GM04504 (cell line): ENCODE measurements at places on chromosomes 7 and 10.
A peak's percentile ranks its signal among the peaks of the same experiment; 100 is the strongest.

- DNase-seq, result peak; percentile 10
These were observed 271.7 kb downstream of the TRIL start for GRCh38 chr7:28686418-28686800.

- DNase-seq, result no peak
These were observed 3.6 kb downstream of the TEX47 start for GRCh38 chr7:88791891-88792290.

- DNase-seq, result no peak
These were observed 60.6 kb upstream of the VKORC1L1 start for GRCh38 chr7:65812281-65812680.

GRCh38 chr10:82221601-82222149 lies 346.7 kb downstream of the NRG3 start:
- no peak for DNase-seq

DNA sequence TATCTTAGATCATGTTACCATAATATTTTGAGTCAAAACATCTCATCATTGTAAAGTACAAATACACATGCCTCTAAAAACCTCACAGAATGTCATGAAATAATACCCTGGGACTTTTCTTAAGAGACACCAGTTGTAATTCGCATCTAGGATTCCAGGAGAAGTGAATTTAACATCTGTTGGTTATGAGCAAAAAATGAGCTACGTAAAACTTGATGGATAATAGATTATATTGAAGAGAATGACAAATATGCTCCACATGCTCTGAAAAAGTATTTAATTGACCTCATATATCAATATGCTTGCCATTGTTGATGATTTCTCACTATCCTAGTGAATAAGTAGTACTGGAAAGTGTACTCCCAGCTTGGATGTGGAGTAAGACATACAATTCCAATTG lies 227.0 kb downstream of the BBS9 start:
- no peak for DNase-seq

DNA sequence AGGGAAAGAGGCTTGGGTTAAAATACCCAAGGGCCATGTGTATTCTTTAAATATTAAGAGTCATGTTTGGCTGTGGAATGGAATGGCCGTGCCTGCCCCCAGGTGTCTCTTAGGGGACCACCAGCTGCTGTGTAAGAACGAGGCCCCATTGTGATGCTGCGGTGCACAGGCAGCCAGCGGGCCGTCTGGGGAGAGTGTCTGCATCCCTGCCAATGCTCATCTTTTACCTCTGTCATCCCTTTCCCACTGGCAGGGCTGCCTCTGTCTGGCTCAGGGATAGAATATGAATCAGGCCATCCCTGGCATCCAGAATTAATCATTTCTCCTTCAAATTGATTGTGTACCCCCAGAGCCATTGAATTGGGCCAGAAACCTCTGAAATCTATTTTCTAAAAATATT lies 137.8 kb upstream of the GALNT17 start:
- DNase-seq, result no peak

DNA sequence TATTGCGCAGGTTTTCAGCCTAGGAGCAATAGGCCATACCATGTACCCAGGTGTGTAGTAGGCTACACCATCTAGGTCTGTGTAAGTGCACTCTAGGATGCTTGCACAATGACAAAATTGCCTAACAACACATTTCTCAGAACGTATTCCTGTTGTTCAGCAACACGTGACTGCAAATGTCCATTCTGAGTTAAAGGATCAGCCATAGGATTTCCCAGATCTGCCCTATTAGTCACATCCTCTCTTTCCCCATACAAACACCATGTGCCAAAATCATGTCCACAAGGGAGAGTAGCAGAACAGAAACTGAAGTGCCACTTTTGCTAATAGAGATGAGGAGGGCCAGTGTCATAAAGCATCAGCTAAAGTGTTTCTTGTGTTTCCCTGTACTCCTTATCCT lies 42.6 kb upstream of the AMPH start:
- DNase-seq, result peak; percentile 74

GRCh38 chr7:18521945-18522566 lies 26.5 kb downstream of the HDAC9 start:
- DNase-seq, result no peak

GRCh38 chr7:117062300-117062699 lies 109.0 kb downstream of the ST7 start:
- DNase-seq, result no peak

DNA sequence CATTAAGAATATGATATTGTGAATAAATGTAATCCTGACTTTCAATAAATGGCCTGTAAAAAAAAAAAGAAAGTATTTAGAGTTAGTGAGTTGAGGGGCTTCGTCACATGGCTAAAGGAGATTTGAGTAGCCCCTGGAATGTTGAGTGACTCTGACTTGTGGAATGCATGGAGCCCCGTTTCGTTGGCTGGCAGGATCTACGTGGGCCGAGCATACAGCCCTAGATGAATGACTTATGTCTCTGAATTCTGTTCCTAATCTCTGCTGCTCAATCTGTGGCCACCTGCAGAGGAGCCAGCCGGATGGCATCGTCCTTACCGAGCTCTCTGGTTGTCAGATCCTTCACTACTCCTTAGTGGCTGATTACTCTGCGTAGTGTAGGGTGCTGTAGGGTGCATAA lies 155.7 kb downstream of the MGMT start:
- no peak for DNase-seq

GRCh38 chr10:31650010-31650409 lies 278.6 kb downstream of the ARHGAP12 start:
- peak; percentile 85 for DNase-seq

DNA sequence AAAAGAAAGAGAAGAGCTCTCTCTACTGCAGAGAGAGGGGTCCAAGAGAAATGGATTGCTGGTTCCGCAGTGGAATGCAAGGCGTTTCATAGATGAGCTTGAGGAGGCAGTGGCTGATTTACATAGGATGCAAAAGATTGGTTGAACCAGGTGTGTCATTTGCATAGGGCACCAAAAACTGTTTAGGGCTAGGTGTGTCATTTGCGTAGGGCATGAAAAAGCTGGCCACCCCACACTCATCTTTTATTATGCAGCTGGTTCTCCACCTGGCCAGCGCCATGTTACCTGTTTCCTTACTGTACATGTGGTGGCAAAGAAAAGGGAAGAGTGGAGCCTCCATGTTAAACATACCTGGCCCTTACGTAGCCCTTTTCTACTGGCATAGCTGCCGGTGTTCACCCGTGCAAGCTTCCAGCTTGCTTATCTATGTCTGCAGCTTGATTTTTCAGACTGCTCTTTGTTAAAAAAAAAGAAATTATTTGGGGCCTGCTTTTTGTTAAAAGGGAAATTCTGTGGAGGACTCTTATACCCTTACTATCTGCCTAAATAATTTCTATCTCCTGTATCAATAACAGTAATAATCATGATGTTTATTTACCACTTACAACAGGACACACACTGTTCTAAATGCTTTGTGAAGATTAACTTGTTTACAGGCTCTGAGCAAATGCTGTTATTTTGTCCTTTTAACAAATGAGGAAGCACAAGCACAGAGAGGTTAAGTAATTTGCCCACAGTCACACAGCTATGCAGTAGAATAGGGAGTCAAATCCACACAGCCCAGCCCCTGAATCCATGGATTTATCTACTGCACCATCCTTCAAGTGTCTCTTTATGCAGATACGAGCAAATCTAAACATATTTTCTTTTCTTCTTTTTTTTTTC lies 33.3 kb downstream of the CASP7 start:
- no peak for DNase-seq

- DNase-seq, result peak; percentile 94
These were observed 123.9 kb upstream of the ZMIZ1 start for GRCh38 chr10:78944723-78945312.

DNA sequence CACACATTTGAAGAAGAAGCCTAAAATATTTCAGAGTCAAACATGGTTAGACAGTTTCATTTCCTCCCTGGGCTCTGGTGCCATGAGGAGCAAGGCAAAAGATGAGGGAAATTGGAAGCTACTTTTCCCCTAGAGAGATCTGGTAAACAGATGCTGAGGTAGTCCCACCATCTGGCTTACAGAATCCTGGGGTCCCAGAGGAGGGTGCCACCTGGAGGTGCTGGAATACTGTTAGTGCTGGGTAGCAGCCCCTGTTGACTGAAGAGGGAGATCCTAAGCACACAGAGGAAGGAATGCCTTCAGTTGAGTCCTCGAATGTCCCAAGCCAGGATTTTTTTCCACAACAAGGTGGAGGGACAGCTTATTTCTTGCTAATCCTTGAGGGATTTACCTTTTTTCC lies 160.1 kb downstream of the FZD1 start:
- DNase-seq, result no peak

GRCh38 chr7:128450409-128450808 lies 5.3 kb upstream of the HILPDA start:
- no peak for DNase-seq

DNA sequence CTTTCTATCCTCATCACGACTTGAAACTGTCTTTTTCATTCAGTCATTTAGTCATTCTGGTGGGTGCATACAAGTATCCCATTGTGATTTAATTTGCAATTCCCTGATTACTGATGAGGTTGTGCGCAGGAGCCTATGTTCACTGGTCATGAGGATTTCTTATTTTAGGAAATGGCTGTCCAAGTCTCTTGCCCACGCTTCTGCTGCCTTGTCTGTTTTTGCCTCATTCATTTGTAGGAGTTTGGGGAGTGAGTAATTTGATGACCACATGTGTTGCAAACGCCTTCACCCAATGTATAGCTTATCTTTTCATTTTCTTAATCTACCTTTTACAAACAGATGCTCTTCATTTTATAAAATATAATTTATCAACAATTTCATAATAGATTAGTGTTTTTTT lies 127.3 kb downstream of the ARHGAP22 start:
- DNase-seq, result no peak

- DNase-seq, result no peak
These were observed 67.4 kb downstream of the PLXNA4 start for GRCh38 chr7:132508724-132509353.
